ENCODE measurements at places on chromosomes 1 and 21. TPM values are rescaled to one million over a fixed set of nuclear protein-coding genes. Genes with fewer than 3 reads are reported as not detected.

GRCh38 chr1:114122941-114123618 is 30.6 kb downstream of the SYT6 start:
- no peak for DNase-seq

DNA sequence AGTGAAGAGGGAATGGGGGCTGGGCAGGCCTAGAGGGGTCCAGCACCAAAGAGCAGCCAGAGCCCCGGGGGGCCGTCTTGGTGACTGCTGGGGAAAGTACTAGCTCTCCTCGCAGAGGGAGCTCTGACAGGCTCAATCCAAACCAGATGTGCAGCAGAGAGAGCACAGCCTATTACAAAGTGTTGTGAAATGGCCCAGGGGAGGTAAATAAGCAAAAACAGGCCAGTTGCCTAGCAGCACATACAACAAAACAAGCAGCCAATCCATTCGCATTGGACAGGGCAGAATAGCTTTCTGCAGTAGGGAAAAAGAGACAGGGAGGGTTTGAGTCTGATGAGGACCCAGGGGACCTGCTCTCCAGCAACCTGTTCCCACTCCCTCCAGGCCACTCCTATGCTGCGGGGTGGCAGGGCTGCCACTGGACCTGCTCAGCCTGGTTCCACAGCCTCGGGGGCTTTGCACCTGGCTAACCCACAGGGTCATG is 239.6 kb upstream of the FGGY start:
- peak; percentile 84 for DNase-seq

DNA sequence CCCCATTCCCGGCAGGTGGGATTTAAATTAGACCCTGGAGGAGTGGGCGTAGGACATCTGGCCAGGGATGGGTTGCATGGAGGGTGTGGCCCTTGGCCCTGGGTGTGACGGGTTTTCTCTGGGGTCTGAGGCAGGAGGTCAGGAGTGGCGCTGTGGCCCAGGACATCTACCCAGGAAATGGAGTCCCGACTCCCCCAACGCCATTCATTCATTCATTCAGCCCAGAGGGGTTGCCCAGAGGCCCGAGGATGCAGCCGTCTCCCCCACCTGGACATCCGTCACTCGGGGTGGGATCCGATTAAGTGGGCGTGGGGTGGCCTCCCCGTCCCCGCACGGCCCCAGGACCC is 663 bp downstream of the ATP13A2 start:
- no peak for DNase-seq

GRCh38 chr21:25568246-25568645 is 39.0 kb downstream of the MRPL39 start:
- peak; percentile 44 for DNase-seq

- DNase-seq: peak; percentile 42
Measured at GRCh38 chr1:10867138-10867721, 70.8 kb upstream of the CASZ1 start.

GRCh38 chr21:42379426-42380215 is 13.3 kb upstream of the TFF1 start:
- no peak for DNase-seq

GRCh38 chr1:3329640-3330281 is 124.7 kb upstream of the ARHGEF16 start:
- no peak for DNase-seq

DNA sequence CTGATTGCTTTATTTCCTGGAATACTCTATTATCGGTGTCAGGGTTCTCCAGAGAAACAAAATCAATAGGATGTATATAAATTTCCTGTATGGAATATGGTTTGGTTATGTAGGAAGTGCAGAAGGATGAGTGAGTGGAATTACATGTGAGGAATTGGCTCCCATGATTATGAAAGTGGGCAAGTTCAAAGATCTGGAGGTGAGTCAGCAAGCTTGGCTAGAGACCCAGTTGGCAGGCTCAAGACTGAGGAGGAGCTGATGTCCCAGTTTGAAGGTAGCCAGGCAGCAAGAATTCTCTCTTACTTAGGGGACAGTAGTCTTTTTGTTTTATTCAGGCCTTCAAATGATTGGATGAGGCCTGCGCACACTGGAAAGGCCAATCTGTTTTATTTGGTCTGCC is 57.5 kb downstream of the MAP3K7CL start:
- no peak for DNase-seq

DNA sequence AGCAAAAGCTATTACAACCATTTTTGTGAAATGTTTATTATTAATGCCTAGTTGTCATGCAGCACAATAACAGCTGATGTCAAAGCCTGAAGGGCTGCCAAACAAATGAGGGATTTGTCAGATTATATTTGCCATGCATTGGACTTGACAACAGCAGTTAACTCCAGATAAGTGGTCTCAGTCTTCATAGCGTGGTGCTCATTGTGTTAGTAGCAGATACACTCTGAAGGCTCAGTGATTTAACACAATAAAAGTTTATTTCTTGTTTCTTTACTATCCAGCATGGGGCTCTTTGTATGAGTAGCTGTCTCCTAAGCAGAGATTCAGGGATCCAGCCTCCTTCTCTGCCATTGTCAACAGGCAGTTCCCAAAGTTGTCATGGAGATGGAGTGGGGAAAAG is 76.0 kb upstream of the PTGFRN start:
- no peak for DNase-seq

GRCh38 chr1:171258943-171259342 is 10.6 kb downstream of the FMO1 start:
- DNase-seq: no peak

ABCG1 gene
- 7.2 TPM for polyA plus RNA-seq

KMO gene
- 0.15 TPM for polyA plus RNA-seq

KCNJ9 gene
- polyA plus RNA-seq: not detected

DIO1 gene
- polyA plus RNA-seq: not detected

OR2T35 gene
- polyA plus RNA-seq: not detected
